ENCODE measurements at places on chromosomes 7 and 10.

DNA sequence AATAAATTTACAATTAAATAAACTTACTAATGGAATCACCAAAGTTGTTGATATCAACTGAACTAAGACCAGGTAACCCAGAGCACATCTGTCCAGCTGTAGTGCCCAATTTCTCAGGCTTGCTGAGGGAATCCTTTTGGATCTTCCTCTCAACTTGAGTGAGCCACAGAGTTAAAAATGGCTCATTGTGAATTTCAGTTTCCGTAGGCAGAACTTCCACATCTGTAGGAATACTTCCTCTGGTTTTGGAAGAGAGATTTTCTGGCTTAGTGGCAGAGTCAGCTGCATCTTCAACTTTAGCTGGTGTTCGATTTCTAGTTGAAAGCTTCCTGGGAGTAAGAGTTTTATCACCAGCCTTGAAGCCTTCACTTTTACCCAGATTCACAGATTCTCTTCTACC lies 11.3 kb downstream of the MKI67 start:
- DNase-seq = no peak

DNA sequence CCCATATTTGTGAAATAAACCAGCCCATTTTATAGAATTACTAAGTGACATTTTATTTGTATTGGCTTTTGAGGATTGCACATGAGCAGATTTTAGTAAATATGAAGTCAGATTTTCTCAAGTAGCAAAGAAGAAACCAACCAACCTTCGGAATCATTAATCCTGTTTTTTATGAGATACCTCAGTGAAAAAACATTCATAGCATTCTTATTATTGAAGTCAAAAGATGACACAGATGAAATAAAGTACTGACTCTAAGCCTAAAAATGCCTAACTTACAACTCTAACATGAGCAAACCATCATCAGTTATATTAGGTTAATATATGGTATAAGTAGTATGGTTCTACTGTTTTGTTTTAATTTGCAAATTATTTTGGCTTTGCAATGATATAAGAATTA lies 59.9 kb upstream of the AGBL3 start:
- no peak for DNase-seq

GRCh38 chr7:17371671-17372524 lies 73.4 kb downstream of the AHR start:
- DNase-seq = peak; percentile 98

DNA sequence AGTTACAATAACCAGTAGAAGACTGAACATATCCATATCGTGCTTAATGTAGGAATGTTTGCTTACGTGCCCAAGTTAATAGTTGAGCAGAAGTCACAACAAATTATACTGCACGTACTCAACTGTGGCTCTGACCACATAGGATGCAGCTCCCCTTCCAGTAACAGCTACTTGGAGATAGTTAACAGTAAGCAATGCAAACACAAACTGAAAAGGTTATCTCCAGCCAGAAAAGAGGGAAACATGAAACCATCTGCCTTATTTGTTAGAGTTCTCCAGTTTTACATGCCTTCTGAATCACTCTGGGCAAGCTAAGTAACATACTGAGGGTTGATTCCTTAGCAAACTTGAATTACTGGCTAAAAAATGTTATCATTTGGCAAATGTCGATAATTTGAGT lies 9.8 kb downstream of the DHX32 start:
- DNase-seq = peak; percentile 32

DNA sequence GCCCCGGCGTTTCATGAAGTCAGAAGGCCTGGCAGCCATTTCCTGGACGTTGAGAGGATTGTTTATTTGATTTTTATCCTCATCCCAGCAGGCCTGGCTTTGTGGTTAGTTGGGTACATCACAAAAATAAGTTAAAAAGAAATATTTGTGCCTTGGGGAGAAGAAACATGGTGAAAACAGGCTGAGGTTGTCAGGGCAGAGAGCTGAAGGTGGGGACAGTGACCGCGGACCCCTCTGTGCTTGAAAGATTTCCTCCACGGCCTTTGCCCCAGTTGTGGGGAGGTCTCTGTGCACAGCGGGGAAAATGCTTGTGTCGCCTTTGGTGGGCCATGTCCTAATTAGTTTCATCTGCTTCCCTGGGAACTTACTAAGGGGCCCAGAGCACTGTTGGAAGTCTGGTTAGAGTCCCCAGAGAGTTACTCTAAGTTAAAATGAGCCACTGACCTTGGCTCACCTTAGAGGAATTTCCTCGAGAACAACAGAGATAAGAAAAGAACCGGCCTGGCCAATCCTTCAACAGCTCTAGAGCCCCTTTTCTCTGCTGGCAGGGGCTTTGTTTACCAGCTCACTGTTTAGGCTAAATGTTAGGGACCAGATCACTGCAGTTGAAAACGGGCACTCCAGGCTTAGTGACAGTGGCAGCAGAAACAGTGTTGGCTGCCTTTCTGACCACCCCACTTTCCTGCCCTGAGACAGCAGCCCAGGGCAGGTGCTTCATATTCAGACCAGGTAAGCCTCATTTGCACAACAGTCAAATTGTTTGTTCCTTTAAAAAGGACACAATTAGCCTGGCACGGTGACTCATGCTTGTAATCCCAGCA lies 37.9 kb downstream of the CRCP start:
- peak; percentile 88 for DNase-seq

DNA sequence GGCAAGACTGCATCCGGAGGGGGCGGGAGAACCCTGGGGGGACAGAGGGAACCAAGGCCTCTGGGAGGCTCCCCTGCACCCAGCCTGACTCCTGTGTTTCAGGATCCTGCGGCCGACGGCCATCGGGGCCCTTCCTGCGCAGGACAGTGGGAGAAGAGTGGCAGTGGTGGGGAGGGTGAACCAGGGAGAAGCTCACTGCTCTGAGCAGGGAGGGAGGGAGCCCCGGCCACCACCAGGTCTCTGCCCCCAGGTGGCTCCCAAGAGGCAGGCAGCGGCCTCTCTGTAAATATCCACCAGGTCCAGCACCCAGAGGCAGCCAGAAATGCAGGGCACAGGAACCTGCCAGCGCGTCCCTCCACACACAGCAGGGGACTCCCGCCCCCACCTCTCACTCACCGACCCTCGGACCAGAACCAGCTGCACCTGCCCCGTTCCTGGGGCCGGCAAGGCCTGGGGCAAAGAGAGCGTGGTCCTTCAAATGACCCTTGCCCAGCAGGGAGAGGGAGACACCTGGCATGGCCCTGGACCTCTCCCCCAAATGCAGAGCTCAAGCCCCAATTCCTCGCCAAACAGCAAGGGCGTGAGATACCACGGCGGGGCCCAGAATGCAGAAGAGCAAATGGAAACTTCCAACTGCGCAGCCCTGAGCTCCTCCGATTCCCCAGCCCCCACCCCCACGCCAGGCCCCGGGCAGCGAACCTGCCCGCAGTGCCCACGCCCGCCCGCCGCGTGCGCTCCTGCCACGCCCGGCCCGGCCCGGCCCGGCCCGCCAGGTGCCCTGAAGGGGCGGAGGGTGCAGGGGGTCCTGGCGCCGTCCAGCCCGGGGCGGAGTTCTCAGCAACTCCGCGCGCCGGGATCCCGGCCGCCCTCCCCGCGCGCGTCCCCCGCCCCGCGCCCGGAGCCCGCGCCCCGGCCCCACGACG lies 805 bp downstream of the RASGEF1A start:
- no peak for DNase-seq

DNA sequence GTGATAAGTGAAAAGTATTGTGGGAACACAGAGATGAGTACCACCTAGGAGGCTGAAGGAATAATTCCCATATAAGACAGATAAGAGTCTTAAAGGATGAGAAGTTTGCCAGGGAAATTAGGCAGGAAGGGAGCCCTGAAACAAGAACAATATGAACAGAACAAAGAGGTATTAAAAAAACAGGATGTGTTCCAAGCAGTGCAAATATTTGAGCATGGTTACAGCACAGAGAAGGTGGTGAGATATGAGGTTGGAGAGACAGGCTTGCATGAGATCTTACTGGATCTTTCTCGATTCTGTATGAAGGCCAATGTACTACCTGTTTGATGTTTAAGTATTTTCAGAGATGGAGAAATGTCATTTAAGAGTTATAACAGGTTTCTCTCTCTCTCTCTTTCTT lies 20.3 kb downstream of the TAC1 start:
- DNase-seq = no peak

- no peak for DNase-seq
These were observed 54.5 kb downstream of the WDR37 start for GRCh38 chr10:1110674-1111119.

- DNase-seq = peak; percentile 85
These were observed 91.1 kb downstream of the CXCL12 start for GRCh38 chr10:44293842-44294241.

DNA sequence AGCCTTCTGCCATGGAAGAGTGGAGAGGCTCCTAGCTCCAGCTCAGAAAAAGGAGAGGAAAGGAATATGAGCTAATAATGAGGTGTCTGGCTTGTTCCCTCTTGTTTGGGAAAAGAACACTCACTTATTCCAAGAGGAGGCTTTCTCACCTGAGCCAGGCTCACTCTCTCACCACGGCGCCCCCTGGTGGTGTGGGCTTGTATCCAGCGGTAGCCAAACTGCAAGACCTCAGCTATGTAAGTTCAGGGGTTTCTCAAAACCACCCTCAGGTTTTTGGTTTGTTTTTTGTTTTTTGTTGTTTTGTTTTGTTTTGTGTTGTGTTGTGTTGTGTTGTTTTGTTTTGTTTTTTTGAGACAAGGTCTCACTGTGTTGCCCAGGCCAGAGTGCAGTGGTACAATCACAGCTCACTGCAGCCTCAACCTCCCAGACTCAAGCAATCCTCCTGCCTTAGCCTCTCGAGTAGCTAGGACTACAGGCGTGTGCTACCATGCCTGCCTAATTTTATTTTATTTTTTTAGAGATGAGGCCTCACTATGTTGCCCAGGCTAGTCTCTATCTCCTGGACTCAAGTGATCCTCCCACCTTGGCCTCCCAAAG lies 124.0 kb downstream of the TMEM130 start:
- DNase-seq = peak; percentile 21

GRCh38 chr10:76723844-76724243 lies 913.8 kb downstream of the KCNMA1 start:
- DNase-seq = no peak

- no peak for DNase-seq
These were observed 45.1 kb upstream of the OPTN start for GRCh38 chr10:13054844-13055243.

DNA sequence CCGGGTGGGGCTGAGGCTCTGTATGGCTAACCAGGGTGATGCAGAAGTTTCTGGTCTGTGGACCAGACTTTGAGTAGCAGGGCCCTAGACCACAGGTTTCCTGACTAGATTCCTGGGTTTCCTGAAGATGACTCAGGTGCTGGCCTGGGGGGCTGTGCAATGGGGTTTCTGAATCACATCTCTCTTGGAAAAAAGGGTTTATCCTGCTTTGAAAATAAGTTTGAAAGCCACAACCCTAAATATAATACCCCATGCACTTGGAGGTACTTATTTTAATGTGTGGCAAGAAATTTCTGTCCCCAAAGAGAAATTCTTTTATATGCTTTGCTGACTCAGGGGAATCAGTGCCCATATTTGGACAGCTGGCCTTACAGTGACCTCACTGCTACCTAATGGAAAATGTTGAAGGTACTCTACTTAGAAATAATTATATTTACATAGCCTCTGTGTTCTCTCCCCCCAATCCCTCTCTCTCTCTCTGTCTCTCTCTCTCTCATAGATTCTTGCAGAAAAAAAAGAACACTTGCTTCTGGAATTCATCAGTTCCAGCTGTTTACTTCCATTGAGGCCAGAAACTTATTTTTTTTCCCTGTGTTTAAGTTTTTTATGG lies 184.4 kb upstream of the LYZL2 start:
- DNase-seq = peak; percentile 76

GRCh38 chr10:61786728-61787127 lies 114.8 kb upstream of the ARID5B start:
- DNase-seq = peak; percentile 78

DNA sequence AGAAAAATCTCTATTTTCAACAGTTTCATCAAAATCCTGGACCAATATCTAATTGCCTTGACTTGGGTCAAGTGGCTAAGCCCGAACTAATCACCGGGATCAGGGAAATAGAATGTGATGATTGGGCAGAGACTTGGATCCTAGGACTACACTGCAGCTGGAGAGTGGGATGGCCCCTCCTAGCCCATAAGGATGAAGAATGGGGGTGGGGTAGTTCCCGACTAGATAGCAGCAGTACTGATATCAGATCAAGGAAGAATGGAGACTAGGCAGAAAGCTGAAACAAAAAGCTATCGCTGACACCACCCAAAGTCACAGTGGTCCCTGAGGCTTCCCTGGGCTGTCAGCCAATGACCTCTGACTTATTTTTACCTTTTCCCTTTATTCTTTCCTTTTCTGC lies 160.4 kb upstream of the PHYHIPL start:
- DNase-seq = no peak

- DNase-seq = no peak
These were observed 1023.6 kb downstream of the XPNPEP1 start for GRCh38 chr10:108899670-108900069.

DNA sequence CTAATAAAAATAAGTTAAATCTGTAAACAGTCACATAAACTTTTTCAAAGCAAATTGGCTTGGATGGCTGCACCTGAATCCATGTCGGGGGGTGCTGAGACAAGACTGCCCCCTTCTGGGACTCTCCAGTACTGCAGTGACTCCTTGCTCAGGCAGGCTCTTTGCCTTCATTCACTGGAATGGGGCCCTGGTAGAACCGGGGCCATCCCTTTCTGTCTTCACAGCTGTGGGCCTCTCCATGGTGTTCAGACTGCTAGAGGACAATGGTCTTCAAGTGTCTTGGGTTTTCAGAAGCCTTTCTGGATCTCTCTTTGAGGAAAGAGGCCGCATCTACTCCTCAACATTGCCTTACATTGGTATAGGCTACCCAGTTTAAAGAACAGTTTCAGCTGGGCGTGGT lies 16.1 kb upstream of the IMPDH1 start:
- peak; percentile 63 for DNase-seq
